ENCODE measurements at places on chromosomes 12 and 14.

DNA sequence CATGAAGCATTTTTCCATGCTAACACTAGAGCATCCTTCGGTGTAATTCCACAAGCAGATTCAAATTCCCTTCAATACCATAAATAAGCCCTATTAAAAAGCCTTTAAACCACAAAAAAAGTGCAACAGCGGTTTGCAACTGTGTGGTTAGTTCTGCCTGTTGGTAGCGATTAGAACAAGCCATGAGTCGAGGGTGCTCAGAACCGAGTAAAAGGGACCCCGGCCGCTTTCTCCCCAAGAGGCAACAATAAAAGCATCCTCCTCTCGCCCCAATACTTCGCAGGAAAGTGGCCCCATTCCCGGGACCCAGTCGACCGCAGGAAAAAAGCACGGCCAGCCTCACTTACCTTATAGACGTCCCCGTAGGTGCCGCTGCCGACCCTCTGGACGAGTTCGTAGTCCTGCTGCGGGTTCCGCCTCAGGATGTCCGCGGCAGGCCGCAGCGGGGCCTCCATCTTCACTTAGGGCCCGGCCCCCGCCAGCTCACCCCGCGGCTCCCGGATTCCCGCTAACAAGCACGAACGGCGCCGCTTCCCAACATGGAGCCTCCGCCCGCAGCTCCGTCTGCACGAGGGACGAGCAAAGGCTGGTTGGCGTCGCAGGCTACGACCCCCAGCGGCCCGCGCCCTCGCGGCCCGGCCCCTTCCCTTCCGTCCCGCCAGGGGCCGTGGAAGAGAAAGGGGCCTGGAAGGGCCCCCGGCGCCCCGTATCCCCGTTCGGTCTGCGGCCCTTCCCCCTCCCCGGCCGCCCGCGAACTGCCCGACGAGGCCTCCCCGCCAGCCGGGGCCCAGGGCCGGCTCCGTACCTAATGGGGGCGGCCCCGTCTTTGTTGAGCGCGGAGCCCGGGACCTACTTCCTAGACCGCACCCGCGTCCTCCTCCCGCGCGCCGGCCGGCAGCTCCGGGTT lies 521 bp downstream of the MAP4K5 start:
- no peak for DNase-seq

DNA sequence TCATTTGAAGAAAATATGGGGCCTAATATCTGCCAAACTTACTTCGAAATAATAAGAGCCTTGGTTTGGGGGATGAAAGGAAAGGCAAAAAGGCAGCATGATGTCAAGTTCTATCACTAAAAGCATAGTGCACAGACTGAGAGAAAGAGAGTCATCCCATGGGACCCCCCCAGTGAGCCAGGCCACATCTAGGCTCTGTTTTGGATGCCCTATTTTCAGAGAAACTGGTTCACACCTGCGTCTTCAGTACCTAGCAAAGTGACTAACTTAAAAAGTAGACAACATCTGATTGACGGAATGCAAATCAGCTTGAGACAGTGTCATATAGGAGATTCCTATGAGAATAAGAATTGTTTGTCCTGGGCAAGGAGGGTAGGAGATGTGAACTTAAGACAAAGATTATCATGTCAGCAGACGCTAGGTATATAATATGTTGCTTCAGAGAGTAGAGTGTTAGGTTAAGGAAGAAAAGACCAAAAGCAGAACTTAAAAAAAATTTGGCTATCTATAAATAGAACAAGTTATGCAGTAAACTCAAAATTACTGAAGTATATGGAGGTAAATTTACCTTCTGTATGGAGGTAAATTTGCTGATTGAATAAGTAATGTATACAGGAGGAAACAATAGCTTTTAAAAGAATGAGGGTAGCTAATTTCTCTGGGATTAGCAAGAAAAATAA lies 148.2 kb downstream of the SLC41A2 start:
- DNase-seq = no peak

DNA sequence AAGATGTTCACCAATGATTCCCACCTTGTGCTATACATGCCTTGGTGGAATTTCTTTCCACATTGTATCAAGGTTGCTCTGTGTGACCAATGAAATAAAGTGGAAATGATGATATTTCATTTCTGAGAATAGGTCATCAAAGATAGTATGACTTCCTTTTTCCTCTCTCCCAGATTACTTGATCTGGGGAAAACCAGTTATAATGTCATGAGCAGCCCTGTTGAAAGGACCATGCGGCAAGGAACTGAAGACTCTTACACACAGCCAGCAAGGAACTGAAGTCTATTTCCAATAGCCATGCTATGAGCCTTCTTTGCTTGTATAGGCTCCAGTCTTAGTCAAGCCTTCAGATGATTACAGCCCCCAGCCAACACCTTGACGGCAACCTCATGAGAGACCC lies 11.7 kb downstream of the KLRD1 start:
- DNase-seq = no peak

- DNase-seq = no peak
Measured at GRCh38 chr12:91877022-91877421, 268.6 kb downstream of the BTG1 start.

- DNase-seq = no peak
Measured at GRCh38 chr14:42872786-42873185, 1266.1 kb downstream of the LRFN5 start.

DNA sequence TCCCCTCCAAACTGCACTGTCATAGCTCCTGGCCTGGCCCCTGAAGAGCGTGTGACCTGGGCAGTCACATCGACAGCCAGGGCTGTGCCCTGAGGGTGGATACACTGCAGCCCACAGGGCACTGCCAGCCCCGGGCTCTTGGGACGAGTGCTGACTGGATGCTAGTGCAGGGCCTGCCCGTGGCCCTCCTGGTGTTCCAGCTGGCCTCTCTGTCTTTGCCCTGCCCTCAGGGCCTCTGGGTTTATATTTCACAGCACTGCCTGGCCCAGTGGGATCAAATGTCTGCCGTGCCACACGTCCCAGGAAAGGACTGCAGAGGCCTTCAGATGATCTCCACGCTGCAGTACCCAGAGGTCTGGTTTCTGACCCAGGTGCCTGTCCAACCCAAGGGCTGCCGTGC lies 10.1 kb upstream of the CCDC197 start:
- DNase-seq = no peak

DNA sequence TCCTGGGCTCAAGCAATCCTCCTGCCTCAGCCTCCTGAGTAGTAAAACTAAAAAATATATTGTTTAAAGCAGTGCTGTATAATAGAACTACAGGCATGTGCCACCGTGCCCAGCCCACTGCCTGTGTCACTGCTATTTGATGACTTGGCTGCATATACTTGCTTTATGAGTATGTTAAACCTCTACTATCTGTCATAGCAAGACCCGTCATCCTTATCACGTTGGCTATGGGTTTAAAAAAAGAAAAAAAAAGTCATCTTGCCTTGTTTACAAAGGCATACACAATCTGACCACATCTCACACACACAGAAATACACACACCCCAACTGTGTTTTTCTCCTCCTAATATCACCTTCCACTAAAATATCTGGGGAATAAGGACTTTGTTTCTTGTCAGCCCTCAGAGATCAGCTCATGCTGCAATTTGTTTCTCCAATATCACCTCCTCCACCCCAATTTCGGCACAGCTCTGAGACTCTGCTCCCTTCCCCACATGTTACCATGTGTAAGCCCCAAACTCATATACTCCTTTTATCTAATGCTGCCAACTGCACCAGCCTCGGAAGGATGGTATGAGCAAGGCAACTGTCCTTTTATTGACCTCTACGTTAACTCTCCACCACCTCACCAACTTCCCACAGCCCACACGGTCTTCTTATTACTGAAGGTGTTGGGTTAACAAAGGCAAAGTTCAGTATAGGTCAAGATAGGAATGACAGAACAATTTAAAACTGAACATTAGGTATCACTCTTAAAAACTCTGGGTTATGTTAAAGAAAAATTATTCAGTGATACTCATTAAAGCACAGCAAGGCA lies 802 bp upstream of the TMPRSS12 start:
- no peak for DNase-seq

GRCh38 chr14:95895720-95896119 lies 19.1 kb downstream of the TUNAR start:
- no peak for DNase-seq

- no peak for DNase-seq
Measured at GRCh38 chr12:10634427-10634826, 21.0 kb upstream of the MAGOHB start.
